Stimulated activated CD8-positive, alpha-beta memory T cell treated with anti-CD3 and anti-CD28 coated beads, Interleukin-12 subunit alpha, Interleukin-12 subunit beta, amount 100 ng/mL, for 1 hour (primary cell): ENCODE measurements at places on chromosomes 1 and 21.

- no peak for DNase-seq
These were observed 32.2 kb downstream of the SIPA1L2 start for GRCh38 chr1:232597721-232598120.

GRCh38 chr1:83827741-83828140 is 171.2 kb downstream of the TTLL7 start:
- no peak for DNase-seq

GRCh38 chr1:202144402-202145067 is at the start of gene ARL8A:
TSS of gene ARL8A (minus strand) at chr1:202144737. CDS start at chr1:202144572, 165 bp downstream.
- DNase-seq: peak; percentile 45

DNA sequence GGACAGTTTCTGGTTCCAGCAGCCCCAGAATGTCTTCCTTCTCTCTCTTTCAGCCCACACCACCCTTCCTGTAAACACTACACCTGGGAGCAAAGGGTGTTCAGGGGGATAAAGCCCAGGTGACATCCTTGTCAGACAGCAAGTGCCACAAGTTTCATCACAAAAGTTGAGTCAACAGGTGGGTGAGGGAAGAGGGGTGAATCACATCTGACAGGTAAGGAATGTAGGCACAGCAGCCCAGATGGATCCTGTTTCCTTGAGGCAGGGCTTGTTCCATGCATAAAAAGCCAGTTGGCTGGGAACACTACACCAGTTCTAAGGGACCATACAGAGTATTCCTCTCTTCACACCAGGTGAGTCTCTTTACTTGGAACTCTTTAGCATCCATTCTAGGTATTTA is at the start of gene SPRR1B:
TSS of gene SPRR1B (plus strand) at position 309 of the 400 bp plus-strand sequence. CDS start 1,143 bp downstream, outside the sequence.
- no peak for DNase-seq

DNA sequence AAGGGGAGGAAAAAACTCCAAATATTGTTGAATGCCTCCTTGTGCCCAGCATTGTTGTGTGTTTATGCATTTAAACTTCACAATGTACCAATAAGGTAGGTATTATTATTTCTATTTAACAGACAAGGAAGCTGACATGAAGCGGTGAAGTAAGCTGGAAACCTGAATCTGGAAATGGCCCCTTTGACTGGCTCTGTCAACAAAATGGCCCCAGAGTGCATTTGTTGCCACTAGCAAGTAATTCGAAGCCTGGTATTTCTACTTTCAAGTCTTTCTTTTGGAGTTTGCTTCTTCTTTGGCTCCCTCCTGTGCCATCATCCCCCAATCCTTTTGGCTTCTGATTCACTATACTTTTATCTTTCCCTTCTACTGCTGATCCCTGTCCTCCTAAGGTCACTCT is 23.1 kb downstream of the CRYZL1 start:
- DNase-seq: no peak

GRCh38 chr1:151729966-151730291 is 8.6 kb downstream of the RIIAD1 start:
- no peak for DNase-seq

- no peak for DNase-seq
These were observed 5.4 kb downstream of the GTF2B start for GRCh38 chr1:88885933-88886332.

GRCh38 chr1:27601771-27602461 is 2.0 kb downstream of the AHDC1 start:
- DNase-seq: no peak

GRCh38 chr1:218479436-218480115 is 134.4 kb downstream of the TGFB2 start:
- no peak for DNase-seq

DNA sequence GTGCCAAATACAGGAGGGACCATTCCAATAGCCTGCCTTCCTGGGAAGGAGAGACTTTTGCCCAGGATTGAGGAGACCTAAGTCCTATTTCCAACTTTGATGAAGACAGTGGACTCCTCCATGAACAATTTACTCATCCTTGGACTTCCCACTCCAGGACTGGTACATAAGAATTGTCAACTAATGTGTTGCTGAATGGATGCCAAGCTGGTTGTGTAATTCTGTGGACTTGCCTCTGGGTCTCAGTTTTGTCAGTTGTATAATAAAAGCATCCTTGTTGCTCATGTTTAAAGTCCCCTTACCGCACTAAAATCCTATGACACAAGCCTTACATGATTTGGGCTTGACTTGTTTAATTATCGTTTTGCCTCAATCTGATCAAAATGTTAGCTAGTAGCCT is 13.2 kb upstream of the ZP4 start:
- DNase-seq: no peak

GRCh38 chr1:188590641-188591040 is 1761.9 kb downstream of the PLA2G4A start:
- no peak for DNase-seq

DNA sequence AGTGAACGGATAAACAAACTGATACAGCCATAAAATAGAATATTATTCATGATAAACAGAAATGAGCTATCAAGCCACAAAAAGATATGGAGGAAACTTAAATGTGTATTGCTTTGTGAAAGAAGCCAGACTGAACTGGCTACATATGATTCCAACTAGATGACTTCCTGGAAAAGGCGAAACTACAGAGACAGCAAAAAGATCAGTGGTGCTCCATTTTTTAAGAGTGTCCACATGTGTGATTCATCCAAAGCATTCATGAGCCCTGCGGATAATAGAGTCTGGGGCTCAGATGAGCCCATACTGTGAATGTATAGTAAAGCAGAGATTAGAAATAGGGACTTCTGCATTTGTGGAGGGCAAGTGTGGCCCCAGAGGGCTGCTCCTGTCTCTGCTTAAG is 7.8 kb upstream of the TMEM222 start:
- DNase-seq: no peak

- no peak for DNase-seq
These were observed 227.8 kb upstream of the RAB4A start for GRCh38 chr1:229043115-229043514.

DNA sequence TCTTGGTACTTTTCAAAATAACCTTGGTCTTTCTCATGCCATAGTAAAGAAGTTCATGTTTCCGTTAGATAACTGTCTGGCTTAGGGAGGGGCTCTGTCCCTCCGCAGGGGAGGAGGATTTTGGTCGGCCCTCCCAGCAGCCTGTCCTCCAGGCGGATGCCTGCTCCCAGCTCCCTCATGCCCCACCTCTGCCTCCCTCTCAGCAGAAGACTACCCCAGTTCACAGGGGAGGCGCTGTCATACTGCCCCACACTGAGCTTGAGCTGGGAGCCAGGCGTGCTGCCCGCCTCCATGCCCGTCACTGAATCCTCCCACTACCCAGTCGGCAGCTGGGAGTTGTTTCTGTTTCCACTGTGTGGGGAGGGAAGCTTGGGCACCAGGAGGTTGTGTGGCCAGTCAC is 127.3 kb downstream of the CAMTA1 start:
- no peak for DNase-seq

DNA sequence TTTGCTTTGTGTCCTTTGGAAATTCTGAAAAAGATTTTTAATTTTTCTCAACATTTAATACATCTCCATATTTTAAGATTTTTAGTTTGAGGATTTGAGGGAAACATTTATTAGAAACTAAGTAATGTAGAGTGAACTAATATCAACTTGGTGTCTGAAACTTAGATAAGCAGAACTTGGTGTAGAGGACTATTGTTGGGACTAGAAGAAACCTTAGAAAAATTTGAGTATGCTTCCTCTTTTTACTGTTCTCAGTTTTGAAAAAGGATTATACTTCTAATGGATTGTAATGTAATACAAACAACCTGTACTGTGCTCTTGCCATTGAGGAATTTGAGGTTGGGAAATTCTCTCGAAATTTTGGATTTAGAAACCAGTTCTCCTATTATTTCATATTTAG is 2.4 kb downstream of the FNBP1L start:
- DNase-seq: no peak

- DNase-seq: no peak
These were observed 55.1 kb downstream of the UBE2T start for GRCh38 chr1:202286622-202287097.

DNA sequence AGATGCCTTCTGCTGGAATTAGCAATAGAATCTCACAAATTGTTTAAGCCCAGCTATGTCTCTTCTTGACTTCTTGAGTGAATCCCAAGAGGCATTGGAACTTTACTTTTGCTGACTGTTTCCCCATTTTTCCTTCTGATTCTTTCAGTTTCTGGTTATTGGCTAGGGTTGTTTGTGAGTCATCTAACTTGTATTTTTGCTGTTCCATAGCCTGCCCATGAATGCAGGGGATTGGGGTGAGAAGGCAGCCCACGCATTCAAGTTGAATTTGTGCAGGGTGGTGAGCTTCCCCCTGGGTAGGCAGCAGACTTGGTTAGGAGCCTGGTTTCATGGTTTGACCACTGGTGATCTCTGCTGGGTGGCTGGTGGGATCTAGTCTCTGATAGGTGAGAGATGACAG is 10.4 kb upstream of the KLF17 start:
- no peak for DNase-seq

DNA sequence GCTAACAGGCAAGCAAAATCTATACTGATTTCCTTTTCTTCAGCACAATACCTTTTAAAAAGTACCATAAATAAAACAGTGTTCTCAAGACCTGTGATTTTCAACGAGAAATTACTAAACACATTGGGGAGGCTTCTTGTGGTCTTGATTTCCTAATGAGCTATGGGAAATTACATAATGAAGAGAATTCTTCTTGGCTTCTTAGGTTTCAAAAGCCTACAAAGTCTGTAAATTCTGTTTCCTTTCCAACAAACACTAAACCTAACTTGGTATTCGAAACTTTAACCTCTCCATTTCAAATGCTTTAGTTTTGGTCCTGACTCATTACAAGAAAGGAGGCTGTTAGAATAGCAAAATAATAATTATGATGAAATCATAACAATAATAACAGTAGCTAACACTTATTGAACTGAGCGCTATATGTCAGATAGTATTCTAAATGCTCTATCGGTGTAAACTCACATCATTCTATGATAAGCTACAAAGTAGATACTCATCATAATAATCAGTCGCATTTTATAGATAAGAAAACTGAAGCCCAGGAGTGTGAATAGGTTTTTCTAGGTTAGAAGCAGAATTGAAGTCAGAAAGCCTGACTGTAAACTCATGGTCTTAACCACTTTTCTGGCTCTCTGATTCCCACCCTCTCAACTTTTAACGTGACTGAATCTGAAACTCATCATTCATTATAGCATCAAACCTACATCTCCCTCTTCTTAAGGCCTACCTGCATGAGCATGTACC is 486.7 kb downstream of the SMYD3 start:
- DNase-seq: no peak

- no peak for DNase-seq
These were observed 286.9 kb upstream of the USP25 start for GRCh38 chr21:15442743-15443469.

DNA sequence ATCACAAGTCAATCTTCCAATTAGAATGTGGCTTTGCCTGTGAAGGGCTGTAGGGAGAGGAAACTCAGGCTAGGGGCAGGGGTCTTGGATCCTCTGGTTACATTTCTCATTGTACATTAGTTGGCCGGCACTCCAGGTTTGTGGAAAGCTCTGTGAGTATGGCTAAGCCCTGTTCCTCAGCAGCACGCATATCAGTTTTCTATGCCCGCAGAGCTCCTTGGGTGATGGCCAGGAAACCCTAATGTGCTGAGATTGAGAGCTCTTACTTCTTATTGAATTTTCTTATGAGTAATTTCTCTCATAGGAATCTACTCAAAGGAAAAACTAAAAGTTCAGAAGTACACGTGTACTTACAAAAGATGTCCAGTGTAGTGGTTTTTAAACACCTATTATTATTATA is 30.7 kb upstream of the STMN1 start:
- DNase-seq: no peak

GRCh38 chr1:97186381-97186780 is 464.8 kb downstream of the PTBP2 start:
- no peak for DNase-seq

DNA sequence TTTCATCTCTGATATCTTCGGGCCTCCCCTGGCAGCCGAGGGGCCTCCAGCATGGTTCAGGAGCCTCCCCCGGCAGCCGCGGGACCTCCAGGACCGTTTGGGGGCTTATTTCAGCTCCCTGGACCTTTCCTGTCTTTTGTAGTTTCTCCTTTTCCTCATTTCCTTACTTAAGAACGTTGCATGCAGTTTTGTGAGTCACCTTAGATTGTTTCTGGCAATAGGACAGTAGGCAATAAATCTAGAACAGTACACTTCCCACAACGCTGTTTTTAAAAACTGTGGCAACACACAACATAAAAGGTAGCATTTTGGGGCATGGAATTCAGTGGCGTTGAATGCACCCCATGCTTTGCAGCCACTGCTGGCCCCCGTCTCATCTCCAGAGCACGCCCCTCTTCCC is 24.4 kb downstream of the FAAP20 start:
- DNase-seq: no peak

DNA sequence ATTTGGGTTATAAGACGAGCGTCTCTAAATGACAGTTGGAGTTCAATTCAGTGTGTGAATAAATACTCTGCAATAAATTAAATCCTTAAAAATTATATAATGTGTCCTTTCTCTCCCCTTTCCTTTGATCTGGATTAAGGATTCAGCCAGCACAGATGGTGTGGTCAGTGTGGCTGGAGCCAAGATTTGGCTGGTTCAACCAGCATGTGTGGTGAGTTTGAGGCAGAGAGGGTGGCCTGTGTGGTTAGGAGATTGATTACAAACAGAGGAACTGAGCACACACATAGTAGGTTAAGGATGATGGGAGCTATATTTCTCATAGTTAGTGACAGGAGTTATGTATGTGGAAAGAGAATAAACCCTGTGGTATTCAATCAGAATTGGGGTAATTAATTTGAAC is 14.2 kb upstream of the AMIGO1 start:
- no peak for DNase-seq

- DNase-seq: no peak
These were observed 47.2 kb upstream of the IFFO2 start for GRCh38 chr1:19003371-19004290.

GRCh38 chr1:116674751-116675150 is 7.2 kb upstream of the IGSF3 start:
- DNase-seq: no peak

DNA sequence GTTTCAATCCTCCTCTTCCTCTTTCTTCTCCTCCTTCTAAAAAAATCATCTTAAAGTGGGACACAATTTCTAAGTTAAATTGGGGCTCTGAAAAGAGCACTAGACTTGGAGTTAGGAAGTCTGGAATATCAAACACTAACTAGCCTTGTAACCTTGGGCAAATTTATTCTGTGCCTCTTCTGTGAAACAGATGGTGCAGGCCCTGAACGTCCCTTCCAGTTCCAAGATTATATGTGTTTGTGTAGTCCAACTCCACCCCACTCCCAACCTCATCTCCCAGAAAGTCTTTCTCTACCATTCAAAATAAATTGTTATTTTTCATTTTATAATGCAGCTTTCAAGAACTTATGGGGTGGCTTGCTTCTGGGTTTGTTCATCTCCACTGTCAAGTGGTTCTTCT is 630.0 kb downstream of the LMO4 start:
- DNase-seq: no peak

GRCh38 chr1:171126504-171126903 is 35.8 kb downstream of the FMO3 start:
- DNase-seq: no peak

- no peak for DNase-seq
These were observed 18.6 kb downstream of the KHDRBS1 start for GRCh38 chr1:32032275-32032615.
